ENCODE measurements at places on chromosomes 7 and 10.
A peak's percentile ranks its signal among the peaks of the same experiment; 100 is the strongest.

DNA sequence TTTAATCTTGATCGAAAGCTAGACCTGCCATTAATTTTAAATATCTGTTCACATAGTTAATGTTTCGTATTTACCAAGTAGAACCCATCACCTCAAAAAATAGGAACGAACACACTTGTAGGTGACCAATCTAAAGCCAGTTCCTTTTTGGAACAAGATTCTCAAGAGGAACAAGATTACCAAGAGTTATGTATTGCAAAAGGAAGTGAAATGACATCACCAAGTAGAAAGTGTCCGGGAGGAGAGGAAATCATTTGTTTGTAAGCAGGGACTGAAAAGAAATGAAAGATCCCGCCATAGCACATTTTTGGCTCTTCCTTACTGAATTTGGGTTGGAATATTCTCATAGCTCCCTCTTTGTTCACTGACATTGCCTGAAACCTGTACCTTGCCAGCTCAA is 1200.5 kb downstream of the SORCS1 start:
- H3K4me1 ChIP-seq: no peaks in the 10 kb centered on the region
- no peak overlapping the region for H3K27ac ChIP-seq
- no peaks in the 10 kb centered on the region for H3K27me3 ChIP-seq
- DNase-seq: no peak

- no peak overlapping the region for H3K27ac ChIP-seq
- H3K4me1 ChIP-seq: no peaks in the 10 kb centered on the region
- H3K36me3 ChIP-seq: no peaks in the 10 kb centered on the region
- no peak overlapping the region for H3K4me3 ChIP-seq
- no peaks in the 10 kb centered on the region for H3K27me3 ChIP-seq
Measured at GRCh38 chr10:5614155-5614721, 52.2 kb downstream of the ASB13 start.

GRCh38 chr7:12722636-12723605 is 35.5 kb downstream of the ARL4A start:
- H3K36me3 ChIP-seq: no peaks in the 10 kb centered on the region
- no peak for DNase-seq
- no peak overlapping the region for H3K4me3 ChIP-seq
- no peak overlapping the region for H3K27ac ChIP-seq
- H3K27me3 ChIP-seq: no peaks in the 10 kb centered on the region

GRCh38 chr10:87092376-87092860 is 2.2 kb downstream of the GLUD1 start:
- peaks cover 34% of the 10 kb centered on the region for H3K4me1 ChIP-seq
- H3K36me3 ChIP-seq: no peaks in the 10 kb centered on the region
- H3K4me3 ChIP-seq: peak overlapping the region; percentile 89

DNA sequence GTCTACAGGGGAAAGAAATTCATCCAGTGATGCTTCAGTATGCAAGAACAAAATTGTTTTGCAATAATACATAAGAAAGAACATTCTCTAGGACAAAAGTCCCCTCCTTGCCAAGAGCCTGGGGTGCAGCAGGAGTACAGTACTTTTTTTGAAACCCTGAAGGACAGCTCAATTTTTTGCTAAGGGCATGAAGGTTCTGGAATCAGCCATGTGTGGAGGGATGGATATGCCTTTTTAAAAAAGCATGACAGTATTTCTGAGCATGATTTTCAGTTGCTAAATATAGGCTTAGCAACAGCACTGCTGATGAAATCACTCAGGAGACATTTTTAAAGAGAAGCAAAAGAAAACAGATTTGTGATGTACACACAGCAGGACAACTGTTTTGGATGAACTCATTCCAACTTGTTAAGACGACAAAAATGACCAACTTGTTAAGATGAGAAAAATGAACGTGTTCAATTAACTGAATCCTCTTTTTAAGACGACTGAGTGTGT is 39.3 kb downstream of the HBP1 start:
- no peaks in the 10 kb centered on the region for H3K27me3 ChIP-seq
- H3K4me3 ChIP-seq: no peak overlapping the region
- peaks cover 18% of the 10 kb centered on the region for H3K36me3 ChIP-seq
- DNase-seq: no peak
- H3K27ac ChIP-seq: no peak overlapping the region
- no peaks in the 10 kb centered on the region for H3K4me1 ChIP-seq

All from upper lobe of left lung (tissue), 6 donors.